Glutamatergic neuron (in vitro differentiated cells): ENCODE measurements at places on chromosomes 16 and 17. TPM values are rescaled to one million over a fixed set of nuclear protein-coding genes. Genes with fewer than 3 reads are reported as not detected.

DNA sequence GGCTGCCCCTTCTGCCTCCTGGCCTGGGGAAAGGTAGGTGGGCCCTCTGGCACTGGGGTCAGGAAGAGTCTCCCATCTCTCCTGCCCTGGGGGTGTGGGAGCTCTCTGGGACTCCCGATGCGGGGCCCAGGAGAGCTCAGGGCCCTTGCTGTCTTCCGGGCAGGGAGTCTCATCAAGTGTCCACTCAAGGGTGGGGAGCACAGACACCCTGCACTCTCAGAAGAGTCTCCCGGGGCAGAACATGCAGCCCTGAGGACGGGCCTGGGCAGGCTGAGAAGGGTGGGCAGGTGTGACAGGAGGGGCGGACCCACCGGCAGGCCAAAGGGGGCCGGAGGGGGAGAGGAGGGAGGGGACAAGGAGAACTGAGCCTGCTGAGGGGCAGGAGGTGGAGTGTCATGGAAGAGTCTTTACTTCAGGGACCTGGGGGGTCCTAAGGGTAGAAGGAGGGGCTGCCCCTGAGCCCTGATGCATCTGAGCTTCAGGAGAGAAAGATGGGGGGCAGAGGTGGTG, 8.4 kb upstream of the PKMYT1 start:
- no peak for DNase-seq

DNA sequence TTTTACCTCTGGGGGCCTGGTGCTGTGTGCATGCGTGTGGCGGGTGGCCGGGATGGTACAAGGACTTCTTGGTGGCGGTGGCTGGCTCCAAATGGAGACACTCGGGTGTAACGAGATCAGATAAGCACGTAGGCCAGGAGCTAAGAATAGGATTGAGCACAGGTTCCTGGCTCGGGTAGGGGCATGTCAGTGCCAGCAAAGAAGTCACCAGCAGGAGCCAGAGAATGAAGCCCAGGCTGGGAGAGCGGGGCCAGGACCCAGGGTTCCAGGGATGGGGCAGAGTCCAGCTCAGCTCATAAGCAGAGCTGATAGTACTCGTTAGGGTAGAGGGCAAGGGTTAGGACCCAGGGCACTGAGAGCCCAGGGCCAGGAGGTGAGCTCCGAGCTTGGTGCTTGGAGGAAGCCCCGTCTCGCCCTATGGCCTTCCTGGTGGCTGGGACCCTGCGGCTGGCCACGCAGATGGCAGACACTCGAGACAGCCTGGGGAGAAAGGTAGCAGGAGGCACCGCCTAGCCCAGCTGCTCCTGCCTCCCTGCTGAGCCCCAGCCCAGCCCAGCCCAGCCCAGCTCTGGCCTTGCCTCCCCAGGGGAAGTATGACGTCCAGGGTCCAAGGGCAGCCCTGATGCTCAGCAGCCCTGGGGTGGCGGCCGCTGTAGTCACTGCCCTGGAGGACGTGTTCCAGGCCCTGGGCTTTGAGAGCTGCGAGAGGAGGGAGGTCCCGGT, 8.9 kb downstream of the ZNF213 start:
- peak; percentile 64 for DNase-seq

DNA sequence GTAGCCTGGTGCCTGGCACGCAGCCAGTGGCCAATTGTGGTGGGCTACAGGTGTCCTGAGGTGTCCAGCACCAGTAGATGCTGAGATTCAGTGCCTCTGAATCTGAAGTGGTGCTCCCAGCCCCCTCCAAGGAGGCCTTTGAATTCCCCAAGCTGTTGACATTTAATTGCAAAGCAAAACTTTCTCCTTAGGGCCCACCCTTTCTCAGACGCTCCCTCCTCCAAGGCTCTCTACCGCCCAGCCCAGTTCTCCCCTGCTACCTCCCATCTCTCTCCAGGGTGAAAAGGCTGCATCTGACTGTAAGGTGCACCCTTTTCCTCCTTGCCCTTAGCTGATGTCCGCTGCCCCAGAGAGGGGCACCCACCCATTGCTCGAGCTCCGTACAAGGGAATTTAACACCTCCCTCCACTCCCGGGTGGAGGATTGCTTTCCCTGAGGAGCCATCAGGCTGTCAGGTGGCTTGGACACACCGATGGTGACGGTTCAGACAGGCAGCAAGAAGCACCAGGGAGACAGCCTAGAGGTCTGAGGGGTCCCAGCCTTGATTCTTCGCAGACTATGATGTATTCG, 1.7 kb downstream of the BEAN1 start:
- DNase-seq, result no peak

SPN gene
- 0.27 TPM for total RNA-seq

APOBR gene
- not detected for total RNA-seq

- DNase-seq, result peak; percentile 31
Observed at GRCh38 chr17:4908301-4908700, 5.4 kb upstream of the CHRNE start.

RPH3AL gene
- total RNA-seq, result 22.3 TPM
